ENCODE measurements at places on chromosomes 13 and 19.

GRCh38 chr13:56530096-56530495 is 610.6 kb upstream of the PRR20A start:
- no peak for DNase-seq

DNA sequence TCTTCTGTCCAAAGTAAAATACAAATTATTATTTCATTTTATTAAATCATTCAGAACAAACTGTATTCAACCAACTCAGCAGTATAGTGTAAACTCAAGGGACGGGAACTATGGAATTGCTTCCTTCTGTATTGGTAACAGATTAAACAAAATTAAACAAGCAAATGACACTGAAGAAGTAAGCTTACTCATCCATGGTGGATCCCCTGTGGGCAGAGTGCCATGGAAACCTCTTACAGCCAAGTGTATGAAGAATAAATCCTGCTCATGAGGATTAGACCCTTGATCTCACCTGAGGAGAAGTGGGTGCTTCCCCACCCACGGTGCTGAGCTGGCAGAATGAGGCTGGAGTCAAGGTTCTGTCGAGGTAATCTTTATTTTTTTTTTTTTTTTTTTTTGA is 18.0 kb upstream of the RFXAP start:
- DNase-seq, result no peak

DNA sequence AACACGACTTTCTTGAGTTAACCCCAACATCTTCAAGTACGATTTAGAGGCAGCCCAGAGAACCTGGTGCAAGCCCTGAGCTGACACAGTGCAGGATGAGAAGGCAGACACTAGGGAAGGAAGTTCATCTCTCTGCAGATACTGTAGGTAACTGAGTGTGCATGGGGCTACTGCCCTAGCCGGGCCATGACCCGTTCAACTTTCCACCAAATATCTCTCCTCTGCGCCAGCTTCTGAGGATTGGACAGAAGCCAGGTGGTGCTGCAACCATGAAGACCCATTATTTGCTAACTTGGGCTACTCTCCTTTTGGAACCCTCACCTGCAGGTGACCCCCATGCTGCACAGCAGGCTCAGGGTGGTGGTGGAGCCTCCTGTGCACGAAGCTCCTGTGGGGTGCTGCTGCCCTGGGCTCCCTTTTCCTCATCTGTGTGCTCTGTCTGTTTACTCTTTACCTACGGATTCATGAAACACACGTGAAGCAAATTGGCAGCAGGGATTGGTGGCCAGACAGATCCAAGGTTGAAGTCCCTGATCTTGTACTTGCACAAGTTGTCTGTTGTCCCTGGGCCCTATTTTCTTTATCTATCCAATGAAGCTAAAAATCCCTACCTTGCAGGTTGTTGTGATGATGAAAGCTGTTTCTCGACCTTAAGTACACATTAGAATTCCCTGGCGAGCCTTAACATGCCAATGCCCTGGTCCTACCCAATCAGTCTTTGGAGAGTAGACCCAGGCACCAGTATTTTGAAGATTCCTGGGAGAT is 227.8 kb downstream of the LACC1 start:
- DNase-seq, result no peak

DNA sequence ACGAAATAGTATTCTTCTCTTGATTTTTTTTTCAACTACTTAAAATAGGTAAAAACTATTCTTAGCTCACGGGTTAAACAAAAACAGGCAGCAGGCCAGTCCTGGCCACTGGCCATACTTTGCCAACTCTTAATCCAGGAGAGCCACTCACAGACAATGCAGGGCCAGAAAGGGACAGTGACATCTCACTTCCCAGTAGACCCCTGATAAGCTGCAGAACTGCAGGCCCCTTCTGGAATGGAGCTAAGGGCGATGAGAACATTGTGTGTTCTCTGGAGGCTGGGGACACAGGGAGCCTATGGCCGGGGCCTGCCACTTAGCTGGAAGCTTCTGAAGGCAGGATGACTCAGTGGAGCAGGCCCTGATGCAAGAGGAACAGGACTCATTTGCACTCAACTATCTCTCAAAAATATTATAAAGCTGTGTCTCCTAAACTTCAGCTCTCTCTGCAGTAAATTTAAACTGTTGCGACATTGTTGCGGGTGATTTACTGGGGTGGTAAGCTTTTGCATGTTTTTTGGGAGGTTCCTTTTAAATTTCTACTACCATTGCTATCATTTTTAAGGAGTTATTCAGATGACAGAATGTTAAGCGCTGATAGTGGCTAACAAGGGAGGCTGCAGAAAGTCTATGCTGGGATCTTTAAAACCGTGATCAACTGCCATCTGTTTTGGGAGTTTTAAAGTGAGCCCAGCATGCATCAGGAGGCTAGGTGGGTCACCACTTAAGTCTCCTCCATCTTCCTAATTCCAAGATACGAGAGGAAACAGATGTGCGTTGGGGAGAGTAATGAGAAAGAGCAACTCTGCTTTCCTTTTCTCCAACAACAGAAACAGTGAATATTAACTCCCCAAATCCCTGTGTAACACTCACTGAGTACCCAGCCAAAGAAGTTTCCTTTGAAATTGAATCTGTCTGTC is 33.2 kb upstream of the KATNAL1 start:
- DNase-seq, result no peak

DNA sequence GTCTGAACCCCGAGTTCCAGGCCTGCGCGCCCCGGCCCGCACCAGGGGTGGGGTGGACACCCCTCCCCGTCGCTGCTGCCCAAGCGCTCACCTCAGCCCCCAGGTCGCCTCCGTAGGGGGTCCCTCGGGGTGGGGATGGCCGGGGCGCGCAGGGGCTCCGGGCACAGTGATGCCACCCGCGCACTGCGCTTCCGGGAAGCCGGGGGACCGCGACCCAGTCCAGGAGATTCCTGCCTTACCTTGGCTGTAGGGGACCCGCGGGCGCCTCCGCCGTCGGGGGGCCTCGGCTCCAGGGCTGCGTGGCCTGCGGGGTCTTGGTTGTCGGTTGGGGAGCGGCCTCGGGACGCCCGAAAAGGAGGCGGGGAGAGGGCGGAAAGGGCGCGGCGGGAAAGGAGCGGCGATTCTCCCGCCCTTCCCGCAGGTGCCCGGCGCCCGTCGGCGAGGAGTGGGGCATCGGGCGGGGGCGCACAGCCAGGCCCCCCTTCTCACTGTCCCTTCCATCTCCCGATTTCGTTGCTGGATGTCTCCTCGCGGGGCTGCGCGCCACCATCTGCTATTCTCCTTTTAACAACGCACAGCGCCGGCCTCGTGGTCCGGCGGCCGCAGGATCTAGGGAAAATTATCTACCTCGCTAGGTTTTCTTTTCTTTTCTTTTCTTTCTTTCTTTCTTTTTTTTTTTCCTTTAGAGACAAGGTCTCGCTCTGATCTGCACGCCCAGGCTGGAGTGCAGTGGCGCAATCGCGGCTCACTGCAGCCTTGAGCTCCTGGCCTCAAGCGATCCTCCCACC is at the start of gene KEAP1:
TSS of gene KEAP1 (minus strand) at position 355 of the 788 bp plus-strand sequence. CDS start 3,323 bp downstream, outside the sequence.
- DNase-seq, result no peak

DNA sequence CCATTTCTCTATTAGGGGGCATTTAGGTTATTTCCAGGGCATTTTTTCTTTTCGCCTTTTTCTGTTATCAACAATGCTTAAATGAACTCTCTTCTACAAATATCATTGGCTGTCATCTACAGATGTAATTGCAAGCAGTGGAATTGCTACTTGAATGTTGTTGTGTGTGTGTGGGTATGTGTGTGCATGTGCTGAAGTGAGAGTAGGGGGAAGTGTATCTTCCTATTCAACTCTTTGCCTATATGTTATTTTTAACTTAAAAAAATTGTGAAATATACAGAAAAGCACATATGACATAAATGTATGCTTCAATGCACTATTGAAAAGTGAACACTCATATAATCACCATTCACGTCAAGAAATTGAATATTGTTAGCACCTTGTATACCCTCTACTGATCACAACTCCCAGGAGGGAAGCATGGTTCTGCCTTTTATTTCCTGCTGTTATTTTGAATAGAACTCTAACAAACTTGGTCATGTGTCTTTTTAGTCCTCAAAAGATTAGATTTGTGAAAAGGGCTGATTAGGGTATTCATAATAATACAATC is 24.7 kb downstream of the WDFY2 start:
- DNase-seq, result no peak

DNA sequence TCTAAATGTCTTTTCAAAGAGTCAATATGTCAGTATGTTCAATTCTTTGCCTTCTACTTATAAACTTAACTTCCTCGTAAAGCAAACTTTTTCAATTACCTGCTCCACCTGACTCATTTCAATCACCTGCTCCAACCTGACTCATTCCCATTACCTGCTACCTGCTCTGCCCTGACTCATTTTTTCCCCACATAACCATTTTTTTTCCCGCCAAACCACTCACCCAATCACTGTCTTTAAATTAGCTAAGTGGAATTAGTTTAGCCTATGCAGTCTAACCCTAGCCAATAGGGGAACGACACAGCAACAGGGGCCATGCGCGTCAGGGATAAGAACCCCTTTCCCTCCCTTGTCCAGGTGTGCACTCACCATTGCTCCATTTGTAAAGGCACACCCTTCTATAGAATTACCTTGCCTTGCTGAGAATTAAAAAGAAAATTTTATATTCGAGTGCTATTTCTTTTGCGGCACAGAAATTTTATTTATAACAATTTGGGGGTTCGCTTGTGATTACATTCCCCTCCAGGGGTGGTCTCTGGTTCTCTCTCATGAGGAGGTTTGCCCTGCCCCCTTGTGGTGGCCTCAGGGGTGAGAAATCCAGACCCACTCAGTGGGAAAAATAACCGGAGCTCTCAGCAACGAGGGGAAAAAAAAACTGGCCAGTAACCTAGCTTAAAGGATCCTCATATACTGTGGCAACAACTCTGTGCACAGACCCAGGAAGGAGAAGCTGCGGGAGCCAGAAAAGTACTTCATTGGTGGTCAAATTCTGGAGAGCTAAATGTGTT is 193.1 kb downstream of the ZNF486 start:
- DNase-seq, result no peak

All from stimulated activated CD4-positive, alpha-beta T cell treated with anti-CD3 and anti-CD28 coated beads, Interleukin-12 subunit alpha, Interleukin-12 subunit beta, amount 100 ng/mL, for 24 hours (primary cell).